ENCODE measurements at places on chromosomes 12 and 14. TPM values are rescaled to one million over a fixed set of nuclear protein-coding genes. Genes with fewer than 3 reads are reported as not detected.

GRCh38 chr14:100651999-100652508 is 64.8 kb upstream of the BEGAIN start:
- H3K36me3 ChIP-seq, result no peaks in the 10 kb centered on the region
- H3K27ac ChIP-seq, result no peak overlapping the region
- no peaks in the 10 kb centered on the region for H3K27me3 ChIP-seq
- DNase-seq, result no peak
- H3K4me1 ChIP-seq, result peaks cover 19% of the 10 kb centered on the region

DNA sequence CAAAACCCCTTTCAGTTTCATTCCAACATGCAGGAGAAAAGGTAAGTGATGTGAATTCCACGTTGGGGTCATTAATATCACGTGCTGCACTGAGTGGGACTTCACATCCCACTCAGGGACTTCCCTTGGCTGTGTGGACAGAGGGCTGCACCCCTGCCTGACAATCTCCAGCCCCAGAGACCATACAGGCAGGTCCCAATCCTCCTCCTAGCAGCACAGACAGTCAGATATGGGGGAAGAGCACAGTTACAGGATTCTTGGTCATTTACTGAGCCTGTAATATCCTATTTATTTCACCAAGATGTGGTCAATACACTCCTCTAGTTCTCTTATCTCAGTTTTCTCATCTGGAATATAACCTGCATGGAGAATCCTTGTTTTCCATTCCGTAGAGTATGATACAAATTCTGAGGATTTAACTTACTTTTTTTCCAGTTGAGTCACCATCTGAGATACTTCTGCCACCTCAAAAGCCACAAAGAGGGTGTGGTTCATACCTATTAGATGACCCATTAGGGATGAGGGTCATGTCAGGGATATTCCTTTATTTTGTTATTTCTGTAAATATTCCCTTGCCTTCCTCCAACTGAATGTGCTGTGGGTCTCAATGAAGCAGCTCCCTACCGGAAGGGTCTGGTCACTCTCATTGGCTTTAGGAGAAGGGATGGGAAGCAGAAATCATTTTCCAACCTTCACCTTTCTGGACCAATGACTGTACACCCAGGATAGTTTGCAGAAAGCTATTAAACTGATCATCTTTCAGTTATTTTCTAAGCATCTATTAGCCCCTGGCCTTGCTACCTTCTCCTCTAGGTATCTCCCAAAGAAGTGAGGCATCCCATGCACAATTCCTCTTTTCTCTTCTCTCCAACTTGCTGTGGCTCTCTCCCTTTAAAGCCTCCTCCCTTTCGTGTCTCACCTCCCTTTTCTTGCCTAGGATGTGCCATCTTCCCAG is 43.0 kb upstream of the NTF3 start:
- no peak overlapping the region for H3K27ac ChIP-seq
- no peaks in the 10 kb centered on the region for H3K36me3 ChIP-seq
- no peaks in the 10 kb centered on the region for H3K27me3 ChIP-seq
- no peak for DNase-seq
- no peaks in the 10 kb centered on the region for H3K4me1 ChIP-seq

Gene DHRS4L2
- polyA plus RNA-seq, result 40.8 TPM

Gene WBP11
- polyA plus RNA-seq, result 9.9 TPM

Gene WSCD2
- 0.05 TPM for polyA plus RNA-seq

DNA sequence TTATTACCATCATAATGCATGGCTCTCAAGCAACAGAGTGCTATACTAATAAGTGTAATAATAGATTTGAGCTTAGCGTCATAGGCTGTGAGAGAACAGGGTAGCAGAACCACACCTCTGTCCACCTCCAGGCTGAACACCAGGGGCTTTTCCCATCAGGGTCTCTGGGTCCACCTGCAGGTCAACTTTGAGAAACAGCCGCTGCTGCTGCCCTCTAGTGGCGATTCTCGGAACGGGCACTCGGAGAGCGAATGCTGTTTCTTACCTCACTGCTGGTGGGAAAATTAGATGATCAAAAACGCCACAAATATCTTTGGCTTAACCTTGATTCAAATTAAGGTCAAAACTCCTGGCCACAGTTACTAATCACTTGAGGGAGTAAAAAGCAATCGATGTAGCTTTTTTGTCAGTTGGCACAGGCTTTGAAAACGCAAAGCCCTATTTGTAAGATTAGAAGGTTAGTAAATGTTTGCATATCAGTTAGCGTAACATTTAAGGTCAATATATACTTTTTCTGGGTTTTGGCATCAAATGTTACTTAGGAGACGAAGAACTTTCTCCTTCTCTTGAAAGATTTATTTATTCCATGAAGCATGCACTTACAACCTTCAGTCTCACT is 127.9 kb upstream of the TMEM132D start:
- DNase-seq, result peak; percentile 78
- H3K27me3 ChIP-seq, result peaks cover 4% of the 10 kb centered on the region

- no peaks in the 10 kb centered on the region for H3K27me3 ChIP-seq
- DNase-seq, result peak; percentile 43
- H3K4me1 ChIP-seq, result no peaks in the 10 kb centered on the region
These were observed 80.8 kb downstream of the ZNF664 start for GRCh38 chr12:124053851-124054250.

DNA sequence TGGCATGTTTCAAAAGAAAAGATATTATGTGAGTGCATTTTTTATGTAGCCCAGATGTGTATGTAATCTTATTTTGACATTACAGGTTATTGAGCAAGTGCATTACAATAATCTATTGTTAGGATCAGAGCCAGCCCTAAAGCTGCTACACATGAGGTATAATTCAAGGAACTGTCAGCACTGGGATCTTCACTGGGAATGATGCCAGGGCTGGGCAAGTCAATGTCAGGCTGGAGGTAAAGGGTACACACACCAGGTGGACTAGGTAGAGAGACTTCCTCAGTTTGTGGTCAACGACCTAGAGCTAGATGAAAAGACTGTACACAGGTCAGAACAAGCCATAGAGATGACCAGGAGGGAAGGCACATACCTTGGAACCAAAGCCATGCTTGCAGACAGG is 15.4 kb downstream of the TRIM9 start:
- H3K4me1 ChIP-seq, result peaks cover 5% of the 10 kb centered on the region
- no peak overlapping the region for H3K4me3 ChIP-seq
- no peak for DNase-seq
- H3K27me3 ChIP-seq, result no peaks in the 10 kb centered on the region

Gene RERG
- 1.0 TPM for polyA plus RNA-seq

- H3K4me3 ChIP-seq, result no peak overlapping the region
- no peak overlapping the region for H3K27ac ChIP-seq
- no peak for DNase-seq
- H3K36me3 ChIP-seq, result no peaks in the 10 kb centered on the region
These were observed 33.5 kb downstream of the UNC79 start for GRCh38 chr14:93464271-93464670.

Gene ZNF268
- polyA plus RNA-seq, result 7.1 TPM

- no peak overlapping the region for H3K4me3 ChIP-seq
- no peaks in the 10 kb centered on the region for H3K27me3 ChIP-seq
- DNase-seq, result no peak
- no peaks in the 10 kb centered on the region for H3K4me1 ChIP-seq
- H3K36me3 ChIP-seq, result no peaks in the 10 kb centered on the region
These were observed 369.3 kb upstream of the DCN start for GRCh38 chr12:91551927-91552326.

Gene ANKRD33
- not detected for polyA plus RNA-seq

Data from liver (tissue), 10 donors.